ENCODE measurements at places on chromosomes 6 and 20. TPM values are rescaled to one million over a fixed set of nuclear protein-coding genes. Genes with fewer than 3 reads are reported as not detected.

DNA sequence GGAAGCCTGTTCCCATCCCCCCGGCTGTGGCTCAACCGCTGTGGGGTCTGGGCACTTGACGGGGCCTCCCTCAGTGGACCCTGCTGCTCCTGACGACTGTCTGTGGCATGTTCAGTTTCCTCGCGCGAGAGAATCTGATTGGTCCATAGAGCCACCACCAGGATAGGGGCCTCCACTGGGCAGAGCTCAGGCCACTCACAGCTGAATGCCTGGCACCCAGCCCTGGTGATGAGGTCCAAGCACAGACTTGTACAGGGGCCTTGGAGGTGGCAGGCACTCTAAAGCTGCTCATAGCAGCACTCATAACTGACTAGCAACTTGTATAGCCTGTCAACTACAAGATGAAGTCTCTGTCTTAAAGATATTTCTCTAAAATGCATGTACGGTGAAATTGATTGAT lies 368.1 kb downstream of the NRN1 start:
- no peak for DNase-seq

GRCh38 chr6:4948781-4949450 lies 54.9 kb downstream of the RPP40 start:
- DNase-seq, result no peak

DNA sequence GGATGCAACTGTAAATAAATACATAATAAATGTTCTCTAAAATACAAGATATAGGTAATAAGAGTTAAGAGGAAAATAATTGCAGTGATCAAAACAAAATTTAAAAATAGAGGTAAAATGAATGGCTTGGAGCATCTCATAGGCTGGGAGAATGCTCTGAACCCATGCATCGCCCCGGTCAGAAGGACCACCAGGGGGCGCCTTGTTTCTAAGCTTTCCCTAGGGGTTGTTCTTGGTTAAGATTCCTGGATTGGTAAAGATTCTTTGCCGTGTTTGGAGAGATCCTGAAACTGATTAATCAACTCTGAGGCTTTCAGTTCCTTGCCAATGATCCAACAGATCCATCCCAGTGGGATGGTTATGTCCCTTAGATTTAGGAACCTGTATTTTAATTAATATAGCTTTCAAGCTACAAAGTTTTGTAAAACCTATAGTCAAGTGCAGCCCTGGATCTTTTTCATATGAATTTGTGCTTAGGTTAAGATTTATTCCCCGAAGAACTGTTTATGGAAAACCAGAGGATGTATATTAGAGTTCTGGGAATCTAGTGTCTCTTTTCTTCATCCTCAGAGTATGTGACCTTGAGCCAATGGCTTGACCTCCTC lies 45.3 kb upstream of the PRELID3B start:
- peak; percentile 80 for DNase-seq

DNA sequence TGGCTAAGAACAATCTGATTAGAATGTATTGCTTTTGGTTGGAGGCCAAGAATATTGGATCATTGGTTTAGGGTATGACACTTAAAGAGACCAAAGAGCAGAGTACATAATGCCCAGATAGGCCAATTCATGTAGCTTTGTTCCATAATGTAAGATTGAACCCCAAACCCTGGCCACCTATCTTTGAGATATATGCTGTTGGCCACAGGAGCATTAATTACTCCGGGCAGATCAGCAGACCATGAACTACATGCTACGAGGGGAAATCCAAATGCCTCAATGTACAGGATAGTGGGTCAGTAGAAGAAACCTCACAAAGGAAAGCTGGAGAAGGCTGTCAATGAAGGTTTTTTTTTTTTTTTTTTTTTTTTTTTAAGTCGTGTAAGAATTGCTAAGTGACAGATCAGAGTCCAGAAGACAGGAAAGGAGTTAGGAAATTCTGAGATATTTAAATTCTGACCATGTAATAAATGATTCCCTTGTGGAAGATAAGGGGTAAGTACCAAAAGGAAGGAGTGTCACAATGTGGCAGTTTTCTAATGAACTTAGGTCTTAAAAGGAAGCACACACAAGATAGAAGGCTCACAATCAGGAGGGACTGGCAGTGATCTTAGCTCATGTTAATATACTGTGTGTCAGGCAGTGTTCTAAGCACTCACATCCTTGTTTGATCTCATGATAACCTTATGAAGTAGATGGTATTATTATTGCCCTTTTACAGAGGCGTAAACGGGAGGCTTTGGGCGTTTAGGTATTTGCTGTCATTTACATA lies 61.4 kb downstream of the CARMIL1 start:
- DNase-seq, result no peak

GRCh38 chr20:37342231-37343177 lies 3.4 kb upstream of the SRC start:
- no peak for DNase-seq

DNA sequence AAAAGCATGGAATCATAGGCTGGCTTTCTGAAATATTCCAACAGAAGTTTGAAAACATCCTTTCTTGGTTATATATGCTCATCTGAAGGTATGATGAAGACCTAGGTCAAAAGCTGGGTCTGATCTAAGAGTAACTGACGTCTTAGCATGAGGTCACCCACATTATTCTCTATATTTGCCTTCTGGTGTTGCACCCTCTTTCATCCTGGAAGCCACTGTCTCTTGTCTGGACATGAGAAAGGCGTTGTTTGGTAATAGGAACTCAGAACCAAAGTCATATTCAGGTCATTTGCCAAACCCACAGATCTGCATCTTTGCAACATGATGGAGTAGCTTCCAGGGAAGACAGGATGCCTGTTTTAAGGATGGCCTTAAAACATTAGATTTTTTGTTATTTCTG lies 17.6 kb downstream of the GABRR1 start:
- DNase-seq, result no peak

HTR1E gene
- not detected for polyA plus RNA-seq

DNA sequence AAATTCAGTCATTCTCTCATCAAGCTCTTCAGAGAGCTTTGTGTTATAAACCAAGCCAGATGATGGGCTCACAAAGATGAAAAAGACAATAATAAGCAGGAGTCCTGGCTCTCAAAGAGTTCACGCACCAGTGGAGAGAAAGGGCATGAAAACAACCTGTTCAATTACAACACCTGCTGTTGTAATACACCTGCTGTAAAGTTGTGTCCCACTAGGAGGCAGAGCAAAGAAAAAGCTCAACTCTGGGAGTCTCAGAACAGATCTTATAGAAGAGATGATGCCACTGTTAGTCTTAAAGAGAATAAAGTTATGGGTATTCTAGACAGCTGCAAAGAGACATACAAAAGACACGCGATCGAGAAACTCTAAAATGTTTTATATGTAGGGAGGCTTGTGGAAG lies 100.6 kb downstream of the DCDC2 start:
- DNase-seq, result no peak

GRCh38 chr6:18350712-18351111 lies 36.4 kb upstream of the RNF144B start:
- no peak for DNase-seq

- no peak for DNase-seq
These were observed 351.0 kb downstream of the BCKDHB start for GRCh38 chr6:80457439-80457933.

DNA sequence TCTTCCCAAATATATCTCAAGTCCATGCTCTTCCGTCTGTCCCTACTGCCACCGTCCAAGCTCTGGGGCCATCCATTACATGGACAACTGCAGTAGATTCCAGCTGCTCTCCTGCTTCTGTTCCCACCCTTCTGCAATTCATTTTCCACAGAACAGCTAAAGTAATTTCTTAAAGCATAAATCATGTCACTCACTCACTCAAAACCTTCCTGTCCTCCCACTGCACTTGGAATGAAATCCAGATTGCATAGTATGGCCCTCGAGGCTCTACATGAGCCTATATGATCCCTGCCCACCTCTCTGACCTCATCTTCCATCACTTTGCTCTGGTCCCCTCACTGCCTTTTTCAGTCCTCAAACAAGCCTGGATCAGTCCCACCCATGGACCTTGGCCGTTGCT lies 10.9 kb downstream of the PHACTR2 start:
- no peak for DNase-seq

BMP2 gene
- not detected for polyA plus RNA-seq

DNA sequence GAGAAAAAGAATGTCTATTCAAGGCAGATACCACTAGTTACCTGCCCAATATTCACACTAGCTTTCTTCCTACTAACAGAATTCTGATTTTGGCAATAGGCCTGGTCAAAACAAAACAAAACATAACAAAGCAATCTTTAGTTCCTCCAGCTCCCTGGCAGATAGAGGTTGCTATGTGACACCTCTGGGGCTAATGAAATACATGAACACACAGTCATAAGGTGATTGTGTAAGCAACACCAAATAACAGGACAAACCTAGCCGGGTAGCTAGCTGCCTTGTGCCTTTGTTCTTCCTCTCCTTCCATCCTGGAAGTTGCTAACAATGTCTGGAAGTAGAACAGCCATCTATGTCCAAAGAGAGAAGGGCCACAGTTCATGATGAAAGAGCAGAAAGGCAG lies 6.0 kb upstream of the HMGN3 start:
- no peak for DNase-seq

GRCh38 chr6:26017632-26017966 lies 55.0 kb downstream of the TRIM38 start:
- peak; percentile 78 for DNase-seq

GRCh38 chr6:151205721-151206600 lies 33.8 kb upstream of the AKAP12 start:
- no peak for DNase-seq

DNA sequence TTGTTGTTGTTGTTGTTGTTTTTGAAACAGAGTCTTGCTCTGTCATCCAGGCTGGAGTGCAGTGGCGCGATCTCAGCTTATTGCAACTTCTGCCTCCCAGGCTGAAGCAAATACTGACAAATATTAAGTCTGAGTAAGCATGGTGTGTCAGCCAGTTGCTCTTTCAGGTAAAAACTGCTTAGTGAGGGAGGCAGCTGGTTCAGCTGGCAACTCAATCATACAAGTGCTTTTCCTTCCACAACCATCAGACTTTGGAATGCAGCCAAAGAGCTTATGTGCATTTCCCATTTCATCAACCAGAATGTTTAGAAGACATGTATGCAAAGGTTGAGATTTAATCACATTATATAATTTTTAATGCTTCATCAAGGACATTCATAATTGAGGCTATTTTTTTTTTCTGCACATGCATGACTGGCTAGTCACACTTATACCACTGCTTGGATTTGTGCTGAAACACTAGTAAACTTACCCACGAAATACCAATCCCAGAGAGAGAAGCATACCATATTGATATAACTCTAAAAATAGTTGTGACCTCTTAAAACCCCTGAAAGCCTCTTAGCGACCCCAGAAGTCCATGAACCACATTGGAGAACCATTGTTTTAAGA lies 56.0 kb downstream of the CLIC5 start:
- no peak for DNase-seq

- no peak for DNase-seq
These were observed 165.9 kb upstream of the IRAK1BP1 start for GRCh38 chr6:78701407-78701806.

C6orf52 gene
- polyA plus RNA-seq, result not detected

- DNase-seq, result no peak
These were observed 7.6 kb downstream of the BPIFB2 start for GRCh38 chr20:33015114-33015484.

GRCh38 chr6:153616506-153616905 lies 422.5 kb upstream of the OPRM1 start:
- no peak for DNase-seq

CBLN4 gene
- not detected for polyA plus RNA-seq

GRCh38 chr6:147204060-147204785 lies at the start of gene STXBP5:
Gene STXBP5 (plus strand): TSS chr6:147204417. CDS start chr6:147204533, 116 bp downstream.
- DNase-seq, result peak; percentile 69

HSPA1L gene
- 2.2 TPM for polyA plus RNA-seq

- no peak for DNase-seq
These were observed 47.9 kb downstream of the GNAS start for GRCh38 chr20:58900397-58900796.

- DNase-seq, result no peak
These were observed 29.2 kb downstream of the SGK1 start for GRCh38 chr6:134288538-134289203.

SPEF1 gene
- not detected for polyA plus RNA-seq

DNA sequence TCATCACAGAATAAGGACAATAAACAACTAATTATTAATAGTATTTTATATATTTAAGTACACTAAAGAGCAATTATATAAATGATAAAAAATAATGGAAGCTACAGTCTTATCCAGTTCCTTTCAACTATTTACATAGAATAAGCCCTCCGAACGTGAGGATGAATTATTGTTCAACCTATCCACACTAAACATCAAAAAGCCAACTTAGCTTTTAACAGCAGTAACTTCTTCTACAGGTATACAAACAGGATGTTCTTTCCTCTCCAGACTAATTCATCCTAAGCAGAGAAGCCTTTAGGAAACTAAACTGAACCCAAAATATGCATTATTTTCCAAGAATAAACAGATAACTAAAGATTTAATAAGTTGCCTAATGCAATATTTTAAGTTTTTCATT lies 2.3 kb downstream of the FKBP5 start:
- DNase-seq, result no peak

DNA sequence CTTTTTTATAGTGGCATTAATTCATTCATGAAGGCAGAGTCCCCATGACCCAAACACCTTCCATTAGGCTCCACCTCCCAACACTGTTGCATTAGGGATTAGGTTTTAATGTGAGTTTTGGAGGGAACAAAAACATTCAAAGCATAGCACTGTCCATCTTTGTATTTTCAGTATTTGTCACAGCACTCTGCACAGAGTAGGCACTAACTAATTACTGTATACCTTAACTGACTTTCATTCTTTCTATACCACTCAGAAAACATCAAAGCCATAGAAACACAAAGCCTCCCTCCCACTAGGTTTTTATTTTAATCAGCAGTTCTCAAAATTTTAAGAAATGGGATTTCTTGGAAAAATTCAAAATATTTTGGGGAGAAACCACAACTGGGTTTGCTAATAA lies 21.8 kb upstream of the AHI1 start:
- DNase-seq, result peak; percentile 23

MARCKS gene
- not detected for polyA plus RNA-seq

DNA sequence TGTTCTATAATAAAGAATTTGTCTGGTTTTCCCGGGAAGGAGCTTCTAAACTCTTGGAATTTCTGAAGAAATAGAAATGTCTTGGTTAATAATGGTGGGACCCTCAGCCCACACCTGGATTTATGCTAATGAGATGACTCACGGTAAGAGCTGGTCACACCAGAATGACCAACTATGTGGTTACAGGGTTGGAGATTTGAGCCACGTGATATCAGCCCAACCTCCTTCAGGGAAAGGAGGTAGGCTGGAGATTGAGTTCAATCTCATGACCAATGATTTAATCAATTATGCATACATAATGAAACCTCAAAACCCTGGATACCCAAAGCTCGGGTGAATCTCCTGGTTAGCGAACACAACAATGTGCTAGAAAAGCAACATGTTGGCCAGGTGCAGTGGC lies 22.1 kb upstream of the CDKN1A start:
- DNase-seq, result no peak

DNA sequence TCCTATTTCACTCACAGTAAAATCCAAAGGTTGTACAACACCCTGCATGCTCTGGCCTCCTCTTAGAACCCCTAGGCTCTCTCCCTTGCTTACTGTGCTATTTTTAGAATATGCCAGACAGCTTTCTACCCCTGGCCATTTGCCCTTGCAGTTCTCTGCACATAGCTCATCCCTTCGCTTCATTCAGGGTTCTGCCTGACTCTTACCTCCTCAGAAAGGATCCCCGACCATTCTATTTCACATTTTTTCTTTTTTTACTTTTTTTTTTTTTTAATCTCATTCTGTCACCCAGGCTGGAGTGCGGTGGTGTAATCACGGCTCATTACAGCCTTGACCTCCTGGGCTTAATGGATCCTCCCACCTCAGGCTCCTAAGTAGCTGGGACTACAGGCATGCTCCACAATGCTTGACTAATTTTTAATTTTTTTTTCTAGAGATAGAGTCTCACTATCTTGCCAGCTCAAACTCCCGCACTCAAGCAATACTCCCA lies 33.6 kb downstream of the COMMD7 start:
- DNase-seq, result no peak

Measured in CD4-positive, CD25-positive, alpha-beta regulatory T cell (primary cell).